Activated CD4-positive, CD25-positive, alpha-beta regulatory T cell treated with anti-CD3 and anti-CD28 coated beads, Interleukin-2, amount 50 U/mL, for 24 hours (primary cell): ENCODE measurements at places on chromosomes 2 and 18.
A peak's percentile ranks its signal among the peaks of the same experiment; 100 is the strongest.

- no peak for ATAC-seq
Observed at GRCh38 chr2:205409411-205409810, 272.9 kb upstream of the NRP2 start.

DNA sequence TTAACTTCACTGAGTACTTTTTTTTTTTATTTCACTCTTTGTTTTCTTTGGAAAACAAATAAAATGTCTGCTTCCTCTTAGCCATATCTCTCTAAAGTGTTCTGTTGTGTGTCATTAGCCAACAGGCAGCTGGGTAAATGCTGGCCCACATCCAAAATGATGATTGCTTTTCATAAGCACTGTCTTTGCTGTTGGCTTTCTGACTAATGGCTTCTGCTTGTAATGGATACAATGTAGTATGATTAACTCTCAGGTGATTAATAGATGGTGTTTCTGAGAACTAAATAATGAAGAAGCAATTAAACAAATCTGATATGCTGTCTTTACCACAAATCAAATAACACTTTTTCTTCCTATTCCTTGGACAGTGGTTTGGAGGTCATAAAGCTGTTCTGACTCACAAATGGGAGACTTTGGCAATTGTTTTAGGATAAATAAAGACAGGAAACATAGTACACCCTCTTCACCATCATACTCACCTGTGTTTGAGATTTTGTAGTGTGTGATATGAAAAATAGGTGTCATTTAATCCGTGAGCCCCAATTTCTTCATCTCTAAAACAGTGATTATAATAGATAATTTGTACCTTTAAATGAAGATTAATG is 888.4 kb downstream of the TSN start:
- ATAC-seq, result no peak

DNA sequence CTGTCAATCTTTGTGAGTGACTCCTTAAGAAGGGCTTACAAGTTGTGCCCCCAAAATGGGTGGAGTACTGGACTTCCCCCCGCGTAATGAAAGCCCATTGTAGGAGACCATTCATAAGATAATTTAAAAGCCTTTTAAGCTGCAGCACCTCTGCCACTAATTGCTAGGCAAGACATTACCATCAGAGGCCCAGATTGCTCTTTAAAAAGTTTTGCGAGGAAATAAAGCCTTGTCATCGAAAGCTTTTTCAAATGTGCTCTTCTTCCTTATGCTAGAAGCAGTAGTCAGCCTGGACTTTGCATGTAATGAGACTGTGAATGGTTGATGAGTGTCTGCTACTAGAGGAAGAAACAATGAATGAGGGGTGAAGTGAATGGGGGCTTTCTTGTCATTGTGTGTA is 345.3 kb upstream of the CDH2 start:
- ATAC-seq, result no peak

GRCh38 chr2:172431463-172431862 is 4.1 kb downstream of the ITGA6 start:
- ATAC-seq, result no peak

DNA sequence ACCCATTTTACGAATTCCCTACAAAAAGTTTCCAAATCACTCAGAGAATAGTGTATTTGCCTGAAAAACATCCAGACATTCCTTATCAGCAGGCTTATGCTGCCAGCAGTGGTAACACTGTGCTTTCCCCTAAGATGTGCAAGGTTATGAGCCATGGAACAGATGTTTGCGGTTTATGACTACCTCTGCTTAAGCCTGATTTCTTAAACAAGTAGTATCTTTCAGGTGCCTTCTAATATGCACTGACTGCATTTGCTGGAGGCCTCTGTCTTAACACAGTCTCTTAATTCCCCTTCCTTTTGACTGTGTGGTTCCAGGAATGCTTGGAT is 54.8 kb downstream of the CDC42EP3 start:
- ATAC-seq, result peak; percentile 72

- ATAC-seq, result no peak
Observed at GRCh38 chr2:68074050-68074449, 11.2 kb upstream of the C1D start.

GRCh38 chr2:23656597-23656973 is 270.3 kb downstream of the ATAD2B start:
- no peak for ATAC-seq

GRCh38 chr18:32956591-32957315 is 183.9 kb upstream of the KLHL14 start:
- no peak for ATAC-seq

DNA sequence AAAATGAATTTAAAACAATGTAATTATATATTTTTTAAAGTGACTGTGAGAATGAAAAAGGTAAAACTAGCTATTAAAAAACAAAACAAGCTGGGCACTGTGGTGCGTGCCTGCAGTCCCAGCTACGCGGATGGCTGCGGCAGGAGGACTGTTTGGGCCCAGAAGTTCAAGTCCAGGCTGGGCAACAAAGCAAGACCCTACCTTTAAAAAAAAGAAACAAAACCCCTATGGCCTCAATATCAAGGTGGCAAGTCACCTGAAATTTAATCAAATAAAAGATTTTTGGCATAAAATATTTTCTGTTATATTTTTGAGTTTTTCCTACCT is 46.9 kb upstream of the STRN start:
- ATAC-seq, result no peak

DNA sequence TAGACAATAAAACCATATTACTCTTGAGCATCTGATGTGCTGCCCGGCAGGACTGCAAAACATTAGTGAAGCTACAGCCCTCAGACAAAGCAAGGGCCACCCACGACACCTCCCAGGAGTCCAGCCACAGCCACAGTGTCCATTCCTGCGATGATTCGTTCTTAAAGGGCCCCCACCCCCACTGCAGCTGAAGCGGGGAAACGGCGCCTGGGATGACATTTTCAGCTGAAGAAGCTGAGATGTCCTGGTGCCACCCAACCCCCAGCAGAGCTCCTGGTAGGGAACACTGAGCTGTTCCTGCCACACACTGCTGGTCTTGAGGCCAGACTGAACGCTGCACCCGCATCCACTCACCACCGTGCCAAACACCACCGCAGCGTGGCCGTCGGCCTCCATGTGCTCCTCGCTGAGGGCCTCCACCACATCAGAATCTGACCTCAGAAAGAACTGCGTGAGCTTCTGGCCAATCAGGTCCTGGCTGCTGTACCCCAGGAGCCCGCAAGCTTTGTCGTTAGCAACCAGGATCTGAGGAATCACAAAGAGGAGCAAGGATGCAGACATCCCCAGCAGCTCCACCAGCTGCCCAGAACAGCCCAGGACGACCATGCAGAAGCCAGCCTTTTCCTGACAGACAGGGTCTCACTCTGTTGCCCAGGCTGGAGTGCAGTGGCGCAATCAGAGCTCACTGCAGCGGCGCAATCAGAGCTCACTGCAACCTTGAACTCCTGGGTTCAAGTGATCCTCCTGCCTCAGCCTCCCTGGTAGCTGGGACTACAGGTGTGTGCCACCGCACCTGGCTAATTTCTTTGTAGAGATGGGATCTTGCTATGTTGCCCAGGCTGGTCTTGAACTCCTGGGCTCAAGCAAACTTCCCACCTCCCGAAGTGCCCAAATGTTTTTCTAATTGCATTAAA is 9.5 kb downstream of the PASK start:
- ATAC-seq, result no peak

- no peak for ATAC-seq
Observed at GRCh38 chr2:96821113-96821675, 5.1 kb downstream of the CNNM3 start.

GRCh38 chr2:139214801-139215200 is 434.6 kb upstream of the NXPH2 start:
- no peak for ATAC-seq

GRCh38 chr2:230090967-230091366 is 22.2 kb upstream of the SLC16A14 start:
- no peak for ATAC-seq

DNA sequence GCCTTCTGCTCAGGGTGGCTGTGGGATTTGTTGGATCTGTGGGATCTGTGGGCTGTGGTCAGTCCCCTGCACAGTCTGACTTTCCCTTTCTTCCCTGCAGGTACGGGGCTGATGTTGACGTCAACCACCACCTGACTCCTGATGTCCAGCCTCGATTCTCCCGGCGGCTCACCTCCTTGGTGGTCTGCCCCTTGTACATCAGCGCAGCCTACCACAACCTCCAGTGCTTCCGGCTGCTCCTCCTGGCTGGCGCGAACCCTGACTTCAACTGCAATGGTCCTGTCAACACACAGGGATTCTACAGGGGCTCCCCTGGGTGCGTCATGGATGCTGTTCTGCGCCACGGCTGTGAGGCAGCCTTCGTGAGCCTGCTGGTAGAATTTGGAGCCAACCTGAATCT is 17.5 kb downstream of the ASB1 start:
- ATAC-seq, result no peak

- no peak for ATAC-seq
Observed at GRCh38 chr2:227713291-227713690, 4.5 kb downstream of the SLC19A3 start.

- ATAC-seq, result no peak
Observed at GRCh38 chr2:233976690-233977294, 59.6 kb downstream of the TRPM8 start.

DNA sequence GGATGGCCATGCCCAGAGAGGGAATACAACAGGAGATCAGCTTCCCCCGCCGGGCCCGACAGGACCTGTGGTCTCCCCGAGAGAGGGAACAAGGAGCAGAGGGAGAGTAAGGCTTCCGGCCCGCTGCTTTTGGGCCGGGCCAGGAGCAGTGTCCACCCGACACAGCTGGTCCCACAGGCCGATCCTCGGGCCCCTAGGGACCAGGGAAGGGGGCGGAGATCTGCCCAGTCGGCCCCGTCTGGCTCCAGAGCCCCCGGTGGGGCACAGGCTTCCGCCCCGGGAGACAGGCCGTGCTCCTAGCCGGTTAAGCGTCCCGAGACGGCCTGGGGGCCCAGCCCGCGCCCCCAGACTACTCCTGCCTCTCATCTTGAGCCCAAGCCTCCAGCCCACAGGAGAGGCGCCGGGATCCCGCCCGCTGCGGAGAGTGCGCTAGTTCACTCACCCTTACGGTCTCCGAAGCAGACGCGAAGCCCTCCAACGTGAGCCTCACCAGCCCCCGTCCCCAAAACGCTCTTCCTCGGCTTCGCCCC is at the start of gene MCFD2:
Gene MCFD2 (minus strand): TSS at position 526 of the 530 bp plus-strand sequence. CDS start 6,635 bp downstream, outside the sequence.
- ATAC-seq, result peak; percentile 11

DNA sequence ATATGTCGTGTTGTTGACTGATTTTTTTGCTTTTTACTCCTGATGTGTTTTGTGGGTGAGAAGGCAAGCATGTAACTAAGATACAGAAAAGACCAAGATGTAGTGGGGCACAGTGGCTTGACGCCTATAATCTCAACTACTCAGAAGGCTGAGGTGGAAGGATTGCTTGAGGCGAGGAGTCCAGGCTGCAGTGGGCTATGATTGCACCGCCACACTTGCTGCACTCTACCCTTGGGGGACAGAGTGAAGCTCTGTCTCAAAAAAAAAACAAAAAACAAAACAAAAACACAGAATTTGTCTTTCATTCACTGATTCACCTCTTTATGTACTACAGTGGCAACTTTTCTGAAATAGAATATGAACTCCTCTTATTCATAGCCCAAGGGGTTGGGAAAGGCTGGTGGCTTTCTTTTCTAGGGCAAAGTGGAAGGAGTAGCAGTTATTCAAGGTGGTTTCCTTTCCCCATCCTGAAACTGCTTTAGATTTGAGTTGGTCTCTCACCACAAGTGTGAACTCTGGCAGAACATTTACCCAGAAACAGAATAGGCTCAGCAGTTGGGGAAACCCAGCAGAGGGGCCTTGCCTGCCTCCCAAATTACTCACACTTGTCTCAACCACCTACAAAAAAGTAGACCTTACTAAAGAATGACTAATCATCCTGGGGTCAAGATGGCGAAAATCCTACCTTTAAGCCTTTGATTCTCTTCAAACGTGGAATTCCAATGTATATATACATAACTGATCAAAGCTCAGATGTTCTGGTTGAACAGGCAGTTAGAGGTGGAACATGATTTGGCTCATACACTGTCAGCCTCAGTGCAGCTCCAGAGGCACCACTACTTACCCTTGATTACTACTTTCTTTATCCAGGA is 6.5 kb downstream of the TANK start:
- peak; percentile 96 for ATAC-seq

DNA sequence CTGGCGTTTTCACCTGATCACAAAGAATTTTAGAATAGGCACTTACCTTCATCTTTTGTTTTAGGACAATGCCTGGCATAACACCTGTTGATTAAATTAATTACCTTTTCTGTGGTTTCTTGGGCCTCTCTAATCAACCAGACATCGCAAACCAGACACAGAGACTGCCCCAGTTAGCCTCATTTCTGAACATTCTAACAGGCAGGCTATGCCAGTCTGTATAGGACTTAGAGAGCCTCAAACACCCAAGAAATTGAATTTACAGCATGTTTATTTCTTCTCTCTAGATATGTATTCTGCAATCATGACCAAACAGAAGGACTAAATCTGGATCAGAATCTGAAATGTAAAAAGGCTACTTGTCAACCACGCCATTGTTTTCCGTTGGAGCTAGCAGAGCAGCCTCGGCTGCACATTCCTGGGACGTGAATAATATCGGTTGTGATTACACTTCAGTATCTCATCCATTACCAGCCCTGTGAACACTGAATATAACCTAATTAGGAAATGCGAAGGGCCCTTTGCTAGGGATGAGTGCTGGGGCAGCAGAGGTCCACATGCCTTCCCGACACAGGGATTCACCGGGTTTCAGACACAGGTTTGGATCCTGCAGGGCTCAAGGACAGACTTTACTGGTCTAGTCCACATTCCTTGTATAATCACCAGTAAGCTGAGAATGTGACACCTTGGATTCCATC is 17.5 kb upstream of the CDC42EP3 start:
- ATAC-seq, result no peak

DNA sequence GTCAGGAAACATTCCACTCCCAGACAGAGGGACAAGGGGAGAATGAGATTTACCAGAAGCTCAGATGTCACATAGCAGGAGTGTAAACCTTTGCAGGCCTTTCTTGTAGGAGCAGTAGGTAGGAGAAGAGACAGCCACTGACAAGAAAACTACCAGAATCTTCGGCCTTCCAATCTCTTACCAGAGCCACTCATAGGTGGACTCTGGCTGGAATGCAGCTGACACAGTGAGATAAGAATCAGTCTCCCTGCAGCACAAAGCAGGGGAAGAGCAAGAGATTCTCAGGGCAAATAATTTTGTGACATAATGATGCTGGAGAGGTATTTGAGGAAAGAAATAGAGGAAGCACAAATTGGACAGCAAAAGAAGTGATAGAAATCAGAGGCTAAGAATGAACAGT is 1534.5 kb downstream of the DPP10 start:
- ATAC-seq, result no peak

DNA sequence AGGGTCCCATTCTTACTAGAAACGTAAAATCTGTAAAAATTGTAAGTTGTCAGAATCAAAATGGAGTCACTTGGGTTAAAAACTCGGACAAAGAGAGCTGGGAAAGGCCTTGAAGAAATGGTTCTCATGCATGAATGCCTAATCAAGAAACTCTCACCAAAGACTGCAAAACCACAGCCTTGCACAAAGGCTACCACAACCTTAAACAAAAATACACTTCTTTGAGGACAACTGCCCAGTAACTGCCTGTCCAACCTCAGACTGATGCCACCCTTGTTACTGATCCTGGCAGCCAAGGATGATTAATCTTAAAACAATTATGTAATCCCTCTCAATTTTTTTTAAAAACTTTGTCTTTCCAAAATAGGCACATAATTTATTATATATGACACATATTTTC is 299.3 kb downstream of the CCDC85A start:
- ATAC-seq, result no peak
